Right renal pelvis (tissue), 4 donors: ENCODE measurements at places on chromosomes 12 and 14. TPM values are rescaled to one million over a fixed set of nuclear protein-coding genes. Genes with fewer than 3 reads are reported as not detected.

Gene ASCL1
- 0.09 TPM for polyA plus RNA-seq

Gene SLC10A1
- 0.08 TPM for polyA plus RNA-seq

Gene ARHGDIB
- 56.9 TPM for polyA plus RNA-seq

Gene PWP1
- 57.9 TPM for polyA plus RNA-seq

Gene IFNG-AS1
- not detected for polyA plus RNA-seq

Gene HELB
- 3.2 TPM for polyA plus RNA-seq

Gene CCDC184
- polyA plus RNA-seq = 0.29 TPM

Gene PTCSC3
- polyA plus RNA-seq = 0.47 TPM

Gene CLEC4C
- not detected for polyA plus RNA-seq

Gene CCDC196
- 0.23 TPM for polyA plus RNA-seq

Gene GRIP1
- 21.5 TPM for polyA plus RNA-seq

Gene VDR
- 5.8 TPM for polyA plus RNA-seq

Gene GPR84
- polyA plus RNA-seq = 0.22 TPM

Gene GCH1
- polyA plus RNA-seq = 10.5 TPM

Gene GNG2
- polyA plus RNA-seq = 84.7 TPM

Gene EGLN3
- 18.4 TPM for polyA plus RNA-seq

Gene ASPG
- polyA plus RNA-seq = 16.8 TPM

Gene PIWIL1
- 0.70 TPM for polyA plus RNA-seq

Gene CAPRIN2
- polyA plus RNA-seq = 36.8 TPM

Gene KRT82
- not detected for polyA plus RNA-seq

Gene RERGL
- 10.7 TPM for polyA plus RNA-seq

Gene KRT86
- not detected for polyA plus RNA-seq

Gene LHX5
- polyA plus RNA-seq = not detected

Gene MMP17
- polyA plus RNA-seq = 1.1 TPM

Gene MYL6
- polyA plus RNA-seq = 1,840 TPM

Gene NPC2
- polyA plus RNA-seq = 356 TPM
